ENCODE measurements at places on chromosomes 7 and 10. TPM values are rescaled to one million over a fixed set of nuclear protein-coding genes. Genes with fewer than 3 reads are reported as not detected.

Gene PITX3
- total RNA-seq = 0.32 TPM

Gene GLUD1
- total RNA-seq = 90.0 TPM

Gene FOXP2
- total RNA-seq = not detected

Gene RASSF4
- total RNA-seq = 1.7 TPM

Gene SMNDC1
- 57.2 TPM for total RNA-seq

Gene AKR1C8
- not detected for total RNA-seq

Gene ZNF248
- 4.7 TPM for total RNA-seq

Gene CUL1
- 64.5 TPM for total RNA-seq

Gene SPAG6
- total RNA-seq = not detected

Gene ARL4A
- 45.5 TPM for total RNA-seq

Gene HOXA4
- total RNA-seq = 2.7 TPM

Gene ABI1
- total RNA-seq = 57.1 TPM

Gene AGMO
- total RNA-seq = 0.68 TPM

Gene ANXA8L1
- 85.5 TPM for total RNA-seq

Gene CYP2E1
- total RNA-seq = not detected

Gene CYP2W1
- total RNA-seq = not detected

Gene DEPP1
- total RNA-seq = 1.8 TPM

Gene GTF2IRD1
- 7.7 TPM for total RNA-seq

Gene KCNH2
- total RNA-seq = 0.43 TPM

Gene NEURL1
- total RNA-seq = 0.21 TPM

Gene VENTX
- total RNA-seq = not detected

Gene SPDYE11
- not detected for total RNA-seq

Gene NUTM2B
- total RNA-seq = 0.27 TPM

Gene CALML5
- total RNA-seq = not detected

Gene PLAU
- 161 TPM for total RNA-seq

Gene NYAP1
- 0.98 TPM for total RNA-seq

Gene SPACDR
- 0.86 TPM for total RNA-seq

Gene SPDYE1
- total RNA-seq = not detected

Gene HSPA12A
- total RNA-seq = 14.6 TPM

Gene CYP2C9
- not detected for total RNA-seq
